ENCODE measurements at places on chromosomes 3 and 15.

DNA sequence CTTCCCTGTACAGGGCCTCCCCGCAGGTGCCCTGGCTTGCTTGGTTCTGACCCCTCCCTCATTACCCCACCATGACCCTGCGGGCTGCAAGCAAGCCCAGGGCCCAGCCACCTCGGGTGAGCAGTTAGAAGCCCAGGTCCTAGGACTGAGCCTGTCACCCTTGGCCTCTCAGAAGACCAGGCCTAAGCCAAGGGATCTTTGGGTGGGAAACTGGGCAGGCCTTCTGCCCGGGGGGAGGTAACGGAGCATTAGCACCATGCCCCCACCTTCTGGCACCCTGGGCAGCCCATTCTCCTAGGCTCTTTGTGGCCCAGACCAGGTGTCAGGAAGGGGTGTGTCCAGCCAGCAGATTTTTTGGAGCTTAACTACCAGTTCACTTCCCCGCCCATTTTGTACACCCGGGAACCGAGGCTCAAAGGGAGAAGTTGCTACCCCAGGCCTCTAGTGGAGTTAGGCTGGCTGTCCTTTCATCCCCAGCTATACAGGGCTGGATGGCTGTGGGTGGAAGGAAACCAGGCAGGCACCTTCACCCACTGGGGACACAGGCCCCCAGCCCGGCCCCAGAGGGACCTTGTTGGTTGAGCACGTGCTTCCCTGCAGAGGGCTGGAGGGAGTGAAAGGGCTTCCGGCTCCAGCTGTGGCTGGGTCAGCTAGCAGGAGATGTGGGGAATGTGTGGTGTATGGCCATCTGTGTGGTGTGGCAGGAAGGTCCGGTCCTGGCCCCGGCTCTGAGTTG, 1.4 kb downstream of the CSK start:
- peak; percentile 60 for DNase-seq

DNA sequence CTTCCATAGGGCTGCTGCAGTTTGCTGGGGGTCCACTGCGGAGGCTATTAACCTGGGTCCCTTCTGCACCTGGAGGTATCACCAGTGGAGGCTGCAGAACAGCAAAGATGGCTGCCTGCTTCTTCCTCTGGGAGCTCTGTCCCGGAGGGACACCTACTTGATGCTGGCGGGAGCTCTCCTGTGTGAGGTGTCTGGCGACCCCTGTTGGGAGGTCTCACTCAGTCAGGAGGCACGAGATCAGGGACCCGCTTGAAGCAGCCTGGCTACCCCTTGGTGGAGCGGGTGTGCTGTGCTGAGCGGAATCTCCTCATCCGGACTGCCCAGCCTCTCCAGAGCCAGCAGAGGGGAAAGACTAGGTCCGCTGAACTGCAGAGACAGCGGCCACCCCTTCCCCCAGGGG, 56.0 kb upstream of the CTXND1 start:
- DNase-seq: no peak

DNA sequence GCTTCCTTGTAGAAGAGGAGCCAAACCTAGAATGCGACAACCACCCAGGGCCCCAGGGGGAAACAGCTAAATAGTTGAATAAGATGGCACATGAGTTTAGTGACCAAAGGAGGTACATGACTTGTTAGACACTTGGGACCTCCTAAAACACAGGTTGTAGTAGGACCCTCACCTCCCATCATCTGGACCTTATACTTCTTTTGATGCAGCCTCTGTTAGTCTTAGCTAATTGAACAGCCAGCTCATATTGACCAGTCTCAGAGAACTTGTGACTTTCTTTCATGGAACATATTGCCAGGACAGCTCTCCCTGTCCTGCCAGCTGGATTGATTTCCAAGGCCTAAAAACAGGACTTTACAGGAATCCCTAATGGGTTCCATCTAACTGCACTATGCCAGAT, 45.0 kb downstream of the SPSB4 start:
- no peak for DNase-seq

GRCh38 chr3:152874896-152875749, 40.2 kb downstream of the P2RY1 start:
- DNase-seq: no peak

DNA sequence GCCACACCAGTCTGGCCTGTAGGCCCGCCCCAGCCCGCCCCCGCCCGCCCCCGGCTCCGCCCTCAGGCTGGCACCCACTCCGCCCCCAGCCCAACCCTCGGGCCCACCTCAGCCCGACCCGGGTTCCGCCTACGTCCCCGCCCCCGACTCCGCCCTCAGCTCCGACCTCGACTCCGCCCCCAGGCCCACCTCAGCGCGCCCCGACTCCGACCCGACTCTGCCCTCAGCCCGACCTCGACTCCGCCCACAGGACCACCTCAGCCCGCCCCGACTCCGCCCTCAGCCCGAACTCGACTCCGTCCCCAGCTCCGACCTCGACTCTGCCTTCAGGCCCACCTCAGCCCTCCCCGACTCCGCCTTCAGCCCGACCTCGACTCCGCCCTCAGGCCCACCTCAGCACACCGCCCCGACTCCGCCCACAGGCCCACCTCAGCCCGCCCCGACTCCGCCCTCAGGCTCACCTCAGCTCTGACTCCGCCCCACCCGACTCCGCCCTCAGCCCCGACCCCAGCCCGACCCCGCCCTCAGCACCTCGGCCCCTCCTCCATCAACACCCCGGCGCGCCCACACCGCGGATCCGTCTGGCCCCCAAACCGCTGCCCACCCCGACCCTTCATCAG, at the start of gene RAB43:
Gene RAB43 (minus strand): TSS at position 13 of the 620 bp plus-strand sequence. CDS start 315 bp downstream, outside the sequence.
- DNase-seq: peak; percentile 87

GRCh38 chr3:21446945-21447475, 304.0 kb downstream of the ZNF385D start:
- DNase-seq: no peak

GRCh38 chr15:94856267-94856854, 625.0 kb downstream of the MCTP2 start:
- DNase-seq: no peak

- DNase-seq: no peak
These were observed 46.3 kb upstream of the VPS8 start for GRCh38 chr3:184765730-184766074.

DNA sequence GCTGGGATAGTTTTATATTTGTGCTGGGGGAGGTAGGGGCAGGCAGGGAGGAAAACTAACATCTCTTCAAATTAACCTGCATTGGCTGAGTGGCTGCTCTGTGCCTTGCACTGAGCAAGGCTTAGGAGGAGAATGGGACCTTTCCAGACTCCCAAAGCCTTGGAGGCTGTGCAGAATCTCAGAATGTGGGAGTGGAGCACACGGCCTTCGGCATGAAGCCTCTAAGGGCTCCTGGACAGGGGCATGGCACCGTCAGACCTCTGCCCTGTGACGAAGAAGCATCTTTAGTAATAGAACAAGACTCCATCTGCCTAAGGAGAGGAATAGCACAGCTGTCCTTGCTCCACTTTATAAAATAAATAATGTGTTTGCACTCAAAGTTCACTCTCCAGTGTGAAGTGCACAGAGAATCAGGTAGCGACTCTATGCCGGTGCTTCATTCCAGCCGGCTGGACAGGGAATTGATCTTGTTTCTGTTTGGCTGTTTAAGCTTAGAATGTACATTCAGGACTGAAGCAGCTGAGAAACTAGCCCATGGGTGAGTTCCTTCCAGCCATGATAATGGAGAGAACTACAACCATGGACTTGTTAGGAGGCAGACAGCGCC, 228.5 kb upstream of the ADAMTS9 start:
- DNase-seq: no peak

GRCh38 chr3:131744765-131745164, 242.0 kb upstream of the MRPL3 start:
- DNase-seq: no peak

- no peak for DNase-seq
These were observed 47.5 kb downstream of the NR1I2 start for GRCh38 chr3:119829420-119829819.

DNA sequence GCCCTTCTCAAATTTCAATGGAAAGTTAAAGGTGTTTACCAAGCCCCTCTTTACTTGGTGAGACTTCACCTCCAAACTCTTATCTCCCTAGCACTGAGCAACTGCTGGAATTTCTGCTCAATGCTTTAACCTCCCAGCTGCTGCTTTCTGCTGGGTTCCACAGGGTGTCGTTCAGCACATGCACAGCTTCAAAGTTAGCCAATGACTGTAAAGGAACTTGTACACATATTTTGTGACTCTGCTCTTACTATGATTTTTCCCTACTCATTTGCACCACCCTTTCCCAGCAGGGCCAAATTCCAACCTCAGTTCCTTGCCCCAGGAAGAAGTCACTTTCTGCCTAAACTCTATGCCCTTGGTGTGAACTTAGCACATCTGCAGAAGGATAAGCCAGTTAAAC, 89.7 kb downstream of the ULK4 start:
- DNase-seq: no peak

DNA sequence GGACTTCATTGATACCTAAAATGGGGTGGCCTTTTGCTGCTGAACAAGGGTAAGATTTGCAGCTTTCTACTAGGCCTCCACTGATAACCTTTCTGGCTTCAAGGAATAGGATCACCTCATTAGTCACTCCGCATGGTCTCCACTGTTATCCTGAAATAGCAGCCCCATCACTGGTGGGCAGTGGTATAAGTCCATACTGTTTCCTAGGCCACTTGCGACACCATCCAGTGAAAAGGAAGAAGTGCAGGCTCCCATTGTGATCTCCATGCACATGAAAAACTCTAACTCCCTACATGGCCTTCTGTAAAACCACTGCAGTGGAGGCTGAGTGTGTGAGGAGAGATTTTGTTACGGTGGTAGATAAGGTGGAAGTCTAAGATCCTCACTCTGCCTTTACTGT, 1455.9 kb downstream of the SI start:
- no peak for DNase-seq

DNA sequence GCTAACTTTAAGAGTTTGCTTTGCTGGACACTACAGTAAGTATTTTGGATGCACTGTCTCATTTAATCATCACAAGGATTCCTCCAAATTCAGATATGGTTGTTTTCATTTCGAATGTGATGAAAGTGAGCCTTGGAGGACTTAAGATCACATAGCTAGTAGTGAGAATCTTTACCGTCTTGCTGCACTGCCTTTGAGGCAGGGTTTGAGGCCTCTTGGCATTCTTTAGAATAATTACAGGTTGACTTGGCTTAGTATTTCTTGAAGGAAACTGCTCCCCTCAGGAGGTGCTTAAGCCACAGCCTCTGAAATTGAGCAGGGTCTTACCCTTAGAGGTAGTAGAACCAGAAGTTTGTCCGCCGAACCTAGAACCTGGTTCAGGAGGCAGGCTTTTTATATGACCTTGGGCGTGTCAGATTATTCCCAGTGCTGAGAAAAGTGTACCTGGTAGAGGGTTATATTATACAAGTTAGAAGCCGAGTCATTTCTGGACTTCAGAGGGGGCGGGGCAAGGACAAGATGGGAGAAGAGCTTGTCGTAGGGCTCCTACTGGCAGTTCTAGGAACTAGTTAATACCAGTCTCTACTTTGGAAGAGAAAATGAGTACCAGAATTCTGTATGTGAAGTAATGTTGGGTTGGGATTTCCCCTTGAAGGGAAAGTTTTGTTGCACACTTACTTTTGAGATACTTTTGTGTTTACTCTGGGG, 1.1 kb downstream of the TFG start:
- peak; percentile 83 for DNase-seq

GRCh38 chr15:70196372-70197316, 98.9 kb upstream of the TLE3 start:
- DNase-seq: peak; percentile 45

- no peak for DNase-seq
These were observed 136.9 kb upstream of the CFAP20DC start for GRCh38 chr3:59186725-59187124.

DNA sequence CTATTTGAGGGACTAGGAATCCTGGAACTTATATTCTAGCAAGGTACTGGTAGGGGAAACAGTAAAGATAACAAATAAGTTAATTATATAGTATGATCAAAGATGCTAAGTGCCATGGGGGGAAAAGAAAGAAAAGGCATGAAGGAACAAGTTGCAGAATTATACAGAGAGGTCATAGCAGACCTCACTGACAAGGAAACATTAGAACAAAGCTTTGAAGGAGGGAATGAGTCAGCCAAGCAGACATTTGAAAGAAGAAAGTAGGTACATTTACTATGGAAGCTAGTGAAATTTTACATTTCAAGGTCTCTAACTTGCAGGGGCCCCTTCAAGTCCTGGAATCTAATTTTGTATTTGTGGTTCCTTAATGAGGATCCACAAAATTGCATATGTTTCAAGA, 57.2 kb upstream of the TIPARP start:
- no peak for DNase-seq

DNA sequence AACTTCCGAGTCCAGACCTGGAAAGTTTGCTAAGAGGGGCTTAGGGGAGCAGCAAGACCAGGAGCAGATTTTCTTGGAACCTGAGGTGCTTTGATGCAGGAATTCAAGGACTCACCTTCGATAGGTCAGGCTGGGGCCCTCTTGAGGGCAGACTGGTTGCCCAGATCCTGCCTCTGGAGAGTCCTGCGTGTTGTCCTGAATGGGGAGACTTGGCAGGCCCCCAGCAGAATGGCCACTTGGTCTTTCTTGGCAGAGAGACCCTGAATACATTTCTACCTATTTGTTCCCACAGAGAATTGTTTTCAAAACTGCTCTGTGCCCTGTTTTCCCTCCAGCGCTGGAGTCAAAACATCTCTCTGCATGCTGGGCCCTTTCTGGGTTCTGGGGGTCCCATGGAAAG, 4.2 kb downstream of the KLF13 start:
- no peak for DNase-seq

DNA sequence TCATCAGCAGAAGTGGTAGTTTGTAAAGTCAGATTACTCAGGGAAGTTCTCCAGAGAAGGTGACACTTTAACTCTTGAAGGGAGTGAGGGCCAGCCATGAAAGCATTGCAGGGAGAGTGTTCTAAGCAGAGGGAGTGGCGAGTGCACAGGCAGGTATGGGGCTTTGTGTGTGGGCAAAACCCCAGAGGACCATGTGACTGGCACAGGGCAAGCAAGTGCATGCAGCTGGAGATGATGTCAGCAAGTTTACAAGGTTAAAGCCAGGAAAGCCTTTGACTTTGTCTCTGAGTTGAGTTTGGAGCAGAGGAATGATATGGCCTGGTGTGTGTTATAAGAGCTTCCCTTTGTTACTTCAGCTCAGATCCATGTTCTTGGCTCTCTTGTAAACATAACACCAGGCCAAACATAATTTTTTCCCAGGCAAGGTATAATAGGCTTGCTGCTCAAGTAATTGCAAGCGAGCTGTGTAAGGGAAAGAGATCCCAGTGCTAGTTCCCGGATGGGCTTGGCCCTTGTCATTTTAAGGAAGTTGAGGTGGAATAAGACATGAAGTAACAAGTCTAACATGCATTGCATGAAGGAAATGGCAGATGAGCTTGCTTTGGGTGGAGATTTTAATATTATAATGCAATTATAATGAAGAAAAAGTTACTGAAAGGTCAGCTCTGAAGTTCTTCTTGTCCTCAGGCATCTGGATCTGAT, 341.1 kb upstream of the LRRC3B start:
- DNase-seq: no peak

Data from stimulated activated CD4-positive, alpha-beta T cell treated with anti-CD3 and anti-CD28 coated beads, Interleukin-2, amount 100 ng/mL, for 24 hours (primary cell).